ENCODE measurements at places on chromosomes 7 and 10.
A peak's percentile ranks its signal among the peaks of the same experiment; 100 is the strongest.

DNA sequence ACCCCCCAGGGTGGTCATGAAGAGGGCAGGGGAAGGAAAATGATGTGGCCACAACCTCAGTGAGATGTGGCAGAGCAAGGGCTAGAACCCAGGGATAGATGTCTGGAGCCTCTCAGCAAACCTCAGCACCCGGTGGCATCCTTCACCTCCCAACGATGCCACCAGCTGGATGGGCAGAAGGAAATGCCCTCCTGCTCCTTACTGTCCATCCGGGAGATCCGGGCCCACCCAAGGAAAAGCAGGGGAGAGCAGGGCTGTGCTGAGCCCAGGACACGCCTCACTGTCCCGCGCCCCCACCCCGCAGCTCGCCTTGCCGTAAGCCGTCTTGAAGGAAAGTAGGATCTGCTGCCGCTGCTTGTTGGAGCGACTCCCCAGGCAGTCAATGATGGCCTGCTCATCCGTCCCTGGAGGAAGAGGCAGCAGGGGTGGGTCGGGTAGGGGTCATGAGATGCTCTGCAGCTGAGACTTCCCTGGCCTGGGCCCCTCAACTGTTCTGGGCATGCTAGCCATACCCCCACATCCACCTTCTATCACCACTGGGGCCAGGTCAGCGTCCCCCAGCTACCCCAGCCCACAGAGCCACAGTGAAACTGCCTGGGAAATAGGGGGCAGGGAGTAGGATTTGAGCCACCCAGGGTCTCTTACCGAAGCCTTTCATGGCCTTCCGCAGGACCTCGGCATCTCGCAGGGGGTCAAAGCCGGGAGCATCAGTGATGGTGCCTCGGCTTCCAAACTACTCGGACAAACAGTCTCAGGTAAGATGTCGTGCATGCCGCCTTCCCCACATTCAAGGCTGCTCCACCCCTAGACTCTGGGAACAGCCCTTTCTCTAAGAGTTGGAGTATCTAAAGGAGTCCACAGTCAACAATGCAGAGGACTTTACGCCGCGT, 34.3 kb downstream of the PLAC9 start:
- no peak for DNase-seq

DNA sequence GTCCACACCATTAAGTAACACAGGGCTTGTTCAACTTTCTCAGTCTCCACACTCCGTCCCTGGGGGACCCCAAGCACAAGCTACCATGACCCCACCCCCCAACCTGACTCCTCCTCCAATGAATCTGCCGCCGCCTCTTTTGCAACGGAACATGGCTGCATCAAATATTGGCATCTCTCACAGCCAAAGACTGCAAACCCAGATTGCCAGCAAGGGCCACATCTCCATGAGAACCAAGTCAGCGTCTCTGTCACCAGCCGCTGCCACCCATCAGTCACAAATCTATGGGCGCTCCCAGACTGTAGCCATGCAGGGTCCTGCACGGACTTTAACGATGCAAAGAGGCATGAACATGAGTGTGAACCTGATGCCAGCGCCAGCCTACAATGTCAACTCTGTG, 81.1 kb upstream of the SAMD8 start:
- no peak for DNase-seq

- no peak for DNase-seq
Observed at GRCh38 chr10:80938903-80939302, 401.2 kb downstream of the SH2D4B start.

DNA sequence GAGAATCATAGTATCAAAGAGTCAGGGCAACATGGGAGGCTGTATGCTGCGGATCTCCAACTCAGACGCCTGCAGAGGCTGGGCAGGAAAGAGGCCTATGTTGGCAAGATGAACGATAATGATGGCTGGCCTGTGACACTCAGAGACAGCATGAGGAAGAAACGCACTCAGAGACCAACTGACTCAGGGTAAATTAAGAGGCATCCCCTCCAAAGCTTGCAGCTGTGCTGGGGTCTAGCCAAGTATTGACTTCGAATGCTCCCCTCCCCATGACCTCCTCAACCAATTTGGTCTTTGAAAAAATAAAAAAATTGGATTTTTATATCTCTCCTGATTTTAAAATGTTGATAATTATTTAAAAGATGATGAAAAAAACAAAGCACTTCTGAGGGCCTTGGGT, 718.9 kb downstream of the GRID1 start:
- no peak for DNase-seq

GRCh38 chr10:75314570-75314969, 78.8 kb upstream of the COMTD1 start:
- DNase-seq, result no peak

DNA sequence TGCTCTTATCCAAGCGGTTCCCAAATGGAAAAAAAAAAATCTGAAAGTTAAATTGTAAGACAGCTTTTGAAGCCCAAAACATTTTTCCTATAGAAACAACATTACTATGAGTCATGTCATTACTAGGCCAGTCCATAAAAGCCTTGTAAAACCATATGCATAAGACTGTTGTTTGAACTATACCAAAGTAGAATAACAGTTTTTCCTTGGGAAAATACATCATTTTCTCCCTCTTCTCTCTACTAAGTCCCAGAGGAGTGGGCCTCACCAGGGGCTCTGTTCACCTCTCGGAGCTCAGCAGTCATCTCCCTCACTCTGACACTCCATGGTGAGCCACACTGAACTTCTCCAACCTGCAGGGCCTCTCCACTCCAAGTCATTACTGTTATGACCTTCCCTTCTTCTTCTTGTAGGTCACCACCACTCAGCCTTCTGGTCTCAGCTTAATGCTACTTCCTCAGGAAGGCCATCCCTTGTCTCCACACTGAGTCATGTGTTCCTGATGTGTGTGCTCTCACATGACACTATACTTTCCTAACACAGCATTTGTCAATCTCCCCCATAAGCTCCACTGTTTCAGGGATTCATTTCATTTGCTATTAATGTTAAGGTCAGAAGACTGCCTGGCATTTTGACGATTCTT, 32.5 kb downstream of the ZNF438 start:
- DNase-seq, result peak; percentile 12

DNA sequence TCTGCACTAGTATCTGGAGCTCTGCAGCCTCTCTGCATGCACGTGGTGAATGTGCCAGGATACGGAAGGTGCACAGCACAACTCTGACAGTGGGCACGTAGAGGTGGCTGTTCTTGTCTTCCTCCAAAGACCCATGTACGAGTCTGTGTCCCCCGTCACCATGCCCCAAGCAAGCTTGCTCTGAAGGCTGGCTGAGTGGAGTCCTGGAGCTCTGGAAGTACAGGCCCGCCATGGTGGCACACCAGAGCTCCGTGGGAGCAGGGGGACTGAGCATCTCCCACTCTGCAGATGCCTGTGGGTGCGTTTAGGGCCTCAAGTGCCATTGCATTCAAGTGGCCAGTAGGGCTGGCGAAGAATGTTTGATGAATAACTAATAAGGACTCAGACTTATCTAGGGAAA, 17.1 kb downstream of the BCCIP start:
- no peak for DNase-seq

DNA sequence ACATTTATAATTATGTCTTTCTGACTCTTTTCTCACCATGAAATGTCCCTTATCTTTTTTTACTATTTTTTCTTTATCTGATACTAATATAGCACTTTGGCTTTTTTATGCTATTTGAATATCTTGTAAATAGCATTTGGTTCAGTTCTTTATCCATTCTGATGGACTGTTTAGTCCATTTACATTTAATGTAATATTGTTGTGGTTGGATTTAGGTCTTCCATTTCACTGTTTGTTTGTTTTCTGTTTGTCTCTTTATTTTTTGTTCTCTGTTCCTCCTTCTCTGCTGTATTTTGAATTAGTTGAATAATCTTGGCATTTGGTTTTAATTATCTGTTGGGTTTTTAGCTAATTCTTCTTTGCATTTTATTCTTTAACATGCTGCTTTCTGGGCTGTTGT, 89.8 kb downstream of the ANKIB1 start:
- DNase-seq, result no peak

GRCh38 chr7:12765431-12766100, 78.1 kb downstream of the ARL4A start:
- no peak for DNase-seq

GRCh38 chr7:14905764-14906163, 3.2 kb upstream of the DGKB start:
- no peak for DNase-seq

DNA sequence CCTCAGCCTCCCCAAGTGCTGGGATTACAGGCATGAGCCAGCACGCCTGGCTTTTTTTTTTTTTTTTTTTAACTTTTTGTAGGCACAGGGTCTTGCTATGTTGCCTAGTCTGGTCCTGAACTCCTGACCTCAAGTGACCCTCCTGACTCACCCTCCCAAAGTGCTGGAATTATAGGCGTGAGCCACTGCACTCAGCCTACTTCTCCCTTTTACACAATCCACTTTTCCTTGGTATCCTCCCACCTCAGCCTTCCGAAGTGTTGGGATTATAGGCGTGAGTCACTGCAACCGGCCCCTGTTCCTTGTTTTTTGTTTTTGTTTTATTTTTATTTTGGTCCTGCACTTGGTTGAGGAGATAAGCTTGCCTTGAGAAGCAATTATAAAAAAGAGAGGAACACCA, 75.9 kb upstream of the KMT2C start:
- no peak for DNase-seq

- DNase-seq, result no peak
Observed at GRCh38 chr10:79113827-79114226, 45.1 kb downstream of the ZMIZ1 start.

DNA sequence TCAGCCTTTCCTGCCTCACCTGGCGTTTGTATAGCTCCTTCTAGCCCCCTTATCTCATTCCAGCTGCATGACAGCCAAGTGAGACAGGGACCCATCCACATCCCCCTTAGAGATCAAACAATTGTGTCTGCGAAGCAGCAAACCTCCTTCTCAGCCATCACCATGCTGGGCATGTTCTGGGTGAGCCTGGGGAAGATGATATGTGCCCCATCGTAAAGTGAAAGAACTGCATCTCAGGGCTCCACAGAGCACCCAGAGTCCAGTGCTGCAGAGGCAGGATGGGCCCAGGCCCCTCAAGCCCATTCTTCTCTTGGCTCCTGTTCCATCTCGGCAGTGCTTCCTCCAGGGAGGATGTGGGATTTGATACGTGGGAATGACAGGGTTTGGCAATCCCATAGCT, 43.2 kb downstream of the FIGNL1 start:
- no peak for DNase-seq

- no peak for DNase-seq
Observed at GRCh38 chr7:157467496-157468212, 130.8 kb downstream of the DNAJB6 start.

GRCh38 chr7:156752367-156753228, 112.0 kb downstream of the RNF32 start:
- DNase-seq, result no peak

DNA sequence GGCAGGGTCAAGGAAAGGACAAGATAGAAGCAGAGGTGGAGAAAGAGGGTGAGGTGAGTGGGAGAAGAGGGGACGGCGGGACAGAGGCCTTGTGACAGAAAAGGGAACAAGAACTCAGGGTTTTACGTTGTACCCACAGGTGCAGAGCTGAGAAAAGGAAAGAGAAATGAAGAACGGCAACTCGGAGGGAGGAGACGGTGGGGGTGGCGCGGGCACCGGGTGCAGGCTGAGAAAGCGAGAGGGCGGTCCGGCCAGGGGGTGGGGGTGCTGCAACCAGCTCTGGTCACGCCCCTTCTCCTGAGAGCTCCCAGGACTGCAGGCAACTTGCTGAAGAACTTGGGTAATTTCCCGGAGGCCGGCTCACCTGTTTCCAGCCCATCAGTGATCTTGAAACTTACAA, 65.3 kb downstream of the CARD11 start:
- peak; percentile 71 for DNase-seq

- no peak for DNase-seq
Observed at GRCh38 chr10:32112055-32112454, 55.8 kb upstream of the KIF5B start.

DNA sequence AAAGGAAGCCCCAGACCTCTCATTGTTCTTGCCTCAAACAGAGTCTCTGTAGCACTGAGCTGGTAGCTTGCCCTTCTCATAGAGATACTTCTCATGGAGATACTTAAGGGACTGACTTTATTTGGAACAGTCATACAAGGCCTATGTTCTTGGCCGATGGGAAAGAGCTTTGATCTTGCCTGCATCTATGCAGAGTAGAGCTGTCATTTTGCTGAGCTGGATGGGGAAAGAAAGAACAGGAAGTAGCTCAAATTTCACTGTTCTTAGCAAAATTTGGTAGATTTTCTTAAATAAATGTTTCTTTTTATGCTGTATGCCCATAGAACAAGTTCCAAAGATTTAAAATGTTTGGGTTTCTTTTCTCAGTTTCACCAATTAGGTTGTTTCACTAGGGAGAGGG, 119.3 kb upstream of the SEC61G start:
- no peak for DNase-seq
